Endothelial cell (in vitro differentiated cells): ENCODE measurements at places on chromosomes 1 and 21.

DNA sequence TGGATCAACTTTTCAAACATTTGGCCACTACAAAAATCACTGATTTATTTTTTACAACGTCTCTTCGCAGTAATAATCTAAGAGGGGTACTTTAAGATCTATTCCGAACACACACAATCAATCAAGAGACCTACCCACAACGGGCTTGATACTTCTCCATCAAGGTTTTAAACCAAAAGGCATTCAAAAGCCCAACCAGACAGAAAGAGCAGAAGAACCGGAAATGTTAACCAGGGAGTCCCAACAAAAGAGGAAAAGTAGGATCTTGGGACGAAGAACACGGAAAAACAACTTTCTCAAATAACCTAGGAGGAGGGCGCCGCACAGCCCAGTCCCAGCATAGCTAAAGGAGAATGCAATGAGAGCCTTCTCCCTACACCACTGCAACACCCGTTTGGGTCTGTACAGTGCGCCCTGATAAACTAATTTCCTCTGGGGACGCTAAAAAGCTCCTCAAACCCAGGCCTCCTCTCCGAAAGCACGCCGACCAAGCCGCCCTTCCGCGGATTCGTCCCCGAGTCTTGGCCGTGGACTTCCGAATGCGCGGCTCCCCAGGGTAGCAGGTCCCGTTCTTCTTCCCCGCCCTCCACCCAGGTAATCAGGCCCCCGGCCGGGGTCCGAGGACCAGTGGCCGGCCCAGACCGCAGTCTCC lies 623 bp downstream of the RPL22 start:
- no peak for DNase-seq

- no peak for DNase-seq
Measured at GRCh38 chr1:2981981-2982614, 39.2 kb upstream of the ACTRT2 start.

- DNase-seq: no peak
Measured at GRCh38 chr1:57450981-57451380, 27.1 kb upstream of the DAB1 start.

DNA sequence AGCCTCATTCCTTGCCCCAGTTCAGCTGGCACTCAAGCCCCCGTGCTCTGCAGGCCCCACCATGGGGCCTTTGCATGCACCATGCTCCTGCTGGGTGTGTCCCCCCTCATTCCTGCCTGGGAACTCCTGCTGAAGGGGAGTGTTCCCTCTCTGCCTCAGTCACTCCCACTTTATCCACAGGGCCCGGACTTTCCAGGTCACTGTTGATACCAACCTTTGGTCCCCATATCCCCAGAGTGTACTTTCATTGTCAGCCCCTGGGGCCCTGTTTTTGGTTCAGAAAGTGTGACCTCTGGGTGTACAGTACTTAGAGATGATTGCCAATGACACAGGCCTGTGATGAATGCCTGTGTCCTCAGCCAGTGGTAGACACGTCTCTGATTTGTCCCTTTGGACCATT lies 2.9 kb downstream of the TTC22 start:
- no peak for DNase-seq

DNA sequence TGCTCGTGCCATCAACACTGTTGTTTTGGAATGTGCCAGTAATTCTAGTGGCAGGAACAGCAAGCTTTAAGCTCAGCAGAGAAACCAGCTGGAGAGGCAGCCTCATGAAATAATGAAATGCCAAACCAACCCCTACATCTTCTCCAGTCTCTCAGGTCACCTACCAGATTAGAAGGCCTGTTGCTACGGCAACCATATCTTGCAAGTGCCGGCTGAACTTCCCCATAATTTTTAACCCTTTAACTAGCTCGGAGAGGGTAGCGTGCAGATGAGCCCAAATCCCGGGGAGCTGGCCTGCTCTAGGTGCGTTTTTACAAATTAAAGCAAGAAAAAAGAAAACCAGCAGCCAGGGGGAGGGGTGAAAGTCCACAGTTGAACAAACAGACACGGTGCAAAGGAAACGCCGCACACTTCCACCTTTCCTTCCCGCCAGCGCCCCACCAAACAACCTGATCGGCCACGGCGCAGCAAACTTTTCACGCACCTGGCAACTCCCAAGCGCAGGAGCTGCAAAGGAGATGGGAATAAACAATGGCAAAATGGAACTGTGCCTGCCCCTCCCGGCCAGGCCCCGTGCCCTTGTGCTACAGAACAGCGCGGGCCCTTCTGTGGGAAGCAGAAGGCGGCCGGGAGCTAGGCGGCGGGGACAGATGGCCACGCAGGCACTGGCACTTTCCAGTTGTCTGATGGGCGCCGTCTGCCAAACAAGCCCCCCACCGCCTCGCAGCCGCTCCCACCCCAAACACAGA lies 50.1 kb downstream of the SSBP3 start:
- DNase-seq: no peak

- DNase-seq: peak; percentile 89
Measured at GRCh38 chr1:31593770-31594632, 17.7 kb downstream of the TINAGL1 start.

- no peak for DNase-seq
Measured at GRCh38 chr1:239879321-239880170, 212.1 kb upstream of the FMN2 start.

- no peak for DNase-seq
Measured at GRCh38 chr1:11301601-11302000, 28.6 kb downstream of the UBIAD1 start.

DNA sequence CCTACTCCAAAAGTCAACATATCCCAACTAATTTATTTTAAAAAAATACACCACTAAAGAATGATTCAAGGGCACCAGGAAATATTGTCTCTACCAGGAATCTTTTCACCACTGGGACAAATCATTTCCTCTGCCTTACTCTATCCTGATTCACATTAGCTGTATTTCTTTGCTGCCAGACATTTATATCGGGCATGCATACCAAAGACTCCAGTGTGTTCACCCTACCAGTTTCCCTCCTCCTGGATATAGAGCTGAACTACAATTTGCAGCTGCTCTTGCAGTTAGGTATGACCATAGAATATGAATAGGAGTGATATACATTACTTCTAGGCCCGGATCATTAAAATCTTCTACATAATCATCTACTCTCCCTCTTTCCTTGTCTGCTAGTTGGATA lies 7.6 kb downstream of the KCNJ6 start:
- no peak for DNase-seq

DNA sequence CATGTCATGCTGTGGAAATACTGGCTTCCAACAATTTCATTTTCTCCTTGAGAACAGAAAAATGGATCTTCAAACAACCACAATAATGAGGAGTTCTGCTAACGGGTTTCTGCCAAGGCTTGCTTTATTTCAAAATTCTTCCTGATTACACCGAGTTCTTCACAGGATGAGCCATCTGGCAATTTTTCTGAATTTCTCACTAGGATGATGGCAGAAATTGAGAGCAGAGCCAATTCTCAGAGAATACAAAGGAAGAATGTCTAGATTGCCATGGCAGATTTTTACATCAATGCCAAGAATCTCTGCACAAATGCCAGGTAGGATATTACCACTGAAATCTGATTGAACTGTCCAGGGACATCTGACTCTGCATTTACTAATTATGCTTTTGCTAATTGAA lies 619.0 kb upstream of the CHRM3 start:
- no peak for DNase-seq

- no peak for DNase-seq
Measured at GRCh38 chr1:192561301-192561700, 14.3 kb upstream of the RGS1 start.

- DNase-seq: no peak
Measured at GRCh38 chr1:153542956-153543711, 2.4 kb upstream of the S100A5 start.

DNA sequence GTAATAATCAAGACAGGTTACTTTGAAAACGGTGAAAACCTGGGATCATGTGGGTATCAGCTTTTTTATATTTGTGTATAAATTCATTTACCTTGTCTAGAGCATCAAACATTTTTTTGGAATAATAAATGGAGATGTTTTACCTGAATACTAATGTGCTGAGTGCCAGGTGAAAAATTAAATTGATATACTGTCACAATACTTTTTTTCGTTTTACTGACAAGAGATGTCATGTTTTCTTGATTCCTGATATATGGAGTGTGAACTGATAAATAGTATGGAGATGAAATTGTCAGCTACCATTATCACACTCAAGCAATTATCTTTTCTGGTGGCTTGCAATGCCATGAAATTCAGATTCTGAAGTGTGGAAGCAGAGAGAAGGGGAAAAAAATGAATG lies 47.2 kb upstream of the ZRANB2 start:
- DNase-seq: no peak

DNA sequence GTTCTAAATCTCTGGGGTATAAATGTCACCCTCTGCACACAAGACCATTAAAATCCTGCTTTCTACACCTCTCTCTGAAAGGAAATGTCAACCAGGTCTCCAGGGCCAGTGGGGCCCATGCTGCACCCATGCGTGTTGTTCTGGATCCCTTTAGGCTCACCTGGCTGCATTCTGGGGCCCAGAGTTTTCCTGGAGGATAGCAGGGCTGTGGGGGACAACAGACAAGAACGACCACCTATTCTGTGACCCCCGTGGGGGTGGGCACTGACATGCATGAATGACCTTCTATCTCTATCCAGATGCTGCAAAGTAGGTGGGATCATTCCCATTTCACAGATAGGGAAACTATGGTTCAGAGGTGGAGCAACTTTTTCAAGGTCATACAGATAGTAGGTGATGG lies 41.6 kb downstream of the TNNT2 start:
- DNase-seq: no peak

DNA sequence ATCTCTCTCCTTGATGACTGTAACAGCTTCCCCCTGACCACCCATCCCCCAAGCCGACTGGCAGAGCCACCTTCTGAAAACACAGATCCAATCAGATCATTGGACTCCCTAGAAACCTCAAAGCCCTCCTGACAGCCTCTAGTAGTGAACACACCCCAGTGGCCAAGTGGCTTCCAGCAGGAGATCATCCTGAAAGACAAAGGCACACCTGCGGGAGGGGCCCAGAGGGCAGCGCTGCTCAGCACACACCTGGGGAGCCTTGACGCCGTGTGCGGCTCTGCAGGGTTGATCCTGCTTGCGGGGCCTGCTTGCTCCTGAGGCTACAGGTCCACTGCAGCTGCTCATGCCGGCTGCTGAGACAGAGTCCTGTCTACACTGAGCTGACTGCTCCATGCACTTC lies 41.5 kb downstream of the SLC66A1 start:
- no peak for DNase-seq

GRCh38 chr1:219417610-219418009 lies 195.3 kb downstream of the ZC3H11B start:
- no peak for DNase-seq
